Upper lobe of right lung (tissue), 1 donor: ENCODE measurements at places on chromosomes 1 and 21. TPM values are rescaled to one million over a fixed set of nuclear protein-coding genes. Genes with fewer than 3 reads are reported as not detected.

The CYP4A22 gene
- not detected for total RNA-seq

DNA sequence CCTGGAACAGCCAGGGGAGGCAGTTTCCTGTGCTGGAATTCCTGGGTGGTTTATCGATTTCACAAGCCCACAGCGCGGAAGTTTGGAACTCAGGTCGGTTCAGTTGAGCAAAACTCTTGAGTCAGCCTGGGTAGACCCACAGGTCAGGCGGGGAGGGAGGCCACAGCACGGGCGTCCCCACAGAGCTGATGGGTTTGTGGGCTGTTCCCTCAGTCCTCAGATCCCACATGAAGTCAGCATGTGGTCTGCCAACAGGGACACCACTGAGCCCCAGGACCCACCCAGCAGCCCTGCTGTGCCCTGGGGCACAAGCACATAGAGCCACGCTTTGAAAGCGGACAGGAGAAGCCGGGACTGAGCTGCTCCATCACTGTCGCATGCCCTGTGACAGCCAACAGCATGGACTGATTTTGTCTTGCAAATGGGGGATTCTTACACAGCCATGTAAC is 17.4 kb downstream of the BMP8A start:
- DNase-seq, result no peak

DNA sequence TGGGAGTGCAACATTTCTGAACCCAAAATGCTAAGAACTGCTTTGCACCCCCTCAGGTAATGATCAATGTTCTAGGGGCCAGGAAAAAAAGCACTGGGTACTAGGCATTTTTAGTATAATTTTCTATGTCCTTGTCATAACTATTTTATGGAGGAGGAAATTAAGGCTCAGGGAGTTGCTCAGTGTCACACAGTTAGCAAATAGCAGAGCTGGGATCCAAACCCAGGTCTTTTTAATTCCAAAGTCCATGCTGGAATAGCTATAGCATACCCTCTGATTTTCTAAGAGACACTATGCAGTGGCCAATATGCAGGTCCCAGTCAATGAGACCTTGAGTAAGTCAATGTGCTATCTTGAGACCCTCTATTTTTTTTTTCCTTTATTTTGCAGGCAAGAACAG is 394.5 kb upstream of the USP24 start:
- no peak for DNase-seq

DNA sequence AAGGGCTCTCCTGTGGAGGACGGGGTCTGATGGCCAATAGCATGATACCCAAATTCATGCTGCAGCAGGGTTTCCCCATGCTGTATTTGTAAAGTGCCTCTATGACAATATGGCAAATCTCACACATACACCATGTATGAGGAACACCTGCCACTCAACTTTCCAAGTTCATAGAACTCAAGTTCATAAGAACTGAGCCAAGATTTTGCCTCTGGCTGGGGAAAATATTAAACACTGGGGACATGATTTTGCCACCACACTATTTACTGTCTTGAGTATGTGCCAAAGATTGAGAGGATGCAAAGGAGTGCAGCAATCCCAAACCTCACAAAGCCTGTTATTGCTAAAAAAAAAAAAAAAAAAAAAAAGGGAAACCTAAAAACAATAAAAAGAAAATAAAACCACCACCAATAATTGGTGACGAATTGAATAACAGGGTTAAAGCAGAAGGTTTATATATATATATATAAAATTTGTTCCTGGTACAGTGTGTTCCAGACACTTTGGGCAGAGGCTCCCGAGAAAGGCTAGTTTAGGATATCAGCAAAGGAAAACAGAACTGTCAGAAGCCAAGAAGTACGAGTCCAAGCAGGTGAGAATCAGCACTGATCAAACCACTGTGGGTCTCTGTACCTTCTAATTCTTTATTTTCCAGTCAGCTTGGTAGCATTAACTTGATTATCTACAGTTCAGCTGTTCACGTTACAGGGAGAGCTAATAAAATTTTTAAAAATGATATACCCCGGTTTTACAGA is 24.3 kb downstream of the ZBTB21 start:
- DNase-seq, result no peak

The BEND5 gene
- 3.4 TPM for total RNA-seq

- DNase-seq, result peak; percentile 95
Measured at GRCh38 chr1:24018611-24019580, 38.8 kb upstream of the SRSF10 start.

DNA sequence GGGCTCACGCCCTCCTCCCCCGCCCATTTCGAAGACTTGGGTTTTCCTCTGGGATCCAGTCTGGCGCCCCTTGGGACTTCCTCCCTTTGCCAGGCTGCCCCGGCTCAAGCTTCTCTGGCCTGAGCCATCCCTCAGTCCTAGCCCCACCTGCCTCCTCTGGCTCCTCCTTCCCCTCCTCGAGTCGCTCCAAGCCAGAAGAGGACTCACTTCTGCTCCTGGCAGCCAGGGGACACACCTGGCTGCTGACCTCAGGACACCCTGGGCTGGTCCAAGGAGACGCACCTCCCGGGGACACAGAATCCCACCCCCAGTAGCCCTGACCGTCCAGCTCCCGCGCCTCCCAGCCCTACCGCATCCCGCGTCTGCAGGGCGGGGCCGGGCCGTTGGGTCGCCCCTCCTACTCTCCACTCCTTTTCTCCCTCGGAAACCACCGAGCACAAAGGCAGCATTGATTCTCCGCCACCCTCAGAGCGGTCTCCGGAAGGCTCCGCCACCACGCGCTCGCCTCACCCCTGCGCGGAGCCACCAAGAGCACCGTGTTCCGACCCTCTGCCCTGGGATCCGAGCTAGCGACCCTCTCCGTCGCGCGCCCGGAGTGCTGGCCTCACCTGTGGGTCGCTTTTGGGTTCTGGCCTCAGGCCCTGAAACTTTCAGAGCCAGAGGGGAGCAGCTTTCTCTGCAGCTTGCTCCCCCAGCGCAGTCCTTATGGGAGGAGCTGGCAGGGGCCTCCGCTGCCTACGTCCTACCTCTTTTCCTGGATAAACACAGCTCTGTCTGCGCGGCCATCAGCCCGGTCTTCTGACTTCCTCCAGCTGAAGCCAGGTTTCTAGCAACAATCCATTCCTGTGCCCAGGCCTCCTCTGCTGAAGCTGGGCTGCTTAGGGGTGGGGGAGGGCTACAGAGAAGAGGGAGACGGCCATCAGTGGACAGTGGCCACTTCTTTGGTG is at the start of gene C2CD4D:
TSS of gene C2CD4D (minus strand) at position 364 of the 947 bp plus-strand sequence. CDS start 831 bp downstream, outside the sequence.
- peak; percentile 73 for DNase-seq

The FAM3B gene
- total RNA-seq, result 5.2 TPM

- no peak for DNase-seq
Measured at GRCh38 chr1:208807446-208808127, 563.4 kb upstream of the PLXNA2 start.
